Prostate gland (tissue), 2 donors: ENCODE measurements at places on chromosomes 16 and 17. TPM values are rescaled to one million over a fixed set of nuclear protein-coding genes. Genes with fewer than 3 reads are reported as not detected.
A peak's percentile ranks its signal among the peaks of the same experiment; 100 is the strongest.

Gene MYH8
- total RNA-seq = 0.40 TPM

Gene TEKT1
- not detected for total RNA-seq

Gene KRTAP4-6
- not detected for total RNA-seq

Gene CTRB2
- not detected for total RNA-seq

Gene ABCC11
- 1.5 TPM for total RNA-seq

Gene MARVELD3
- total RNA-seq = 11.4 TPM

- no peak for DNase-seq
Observed at GRCh38 chr17:2828397-2829038, 32.3 kb downstream of the RAP1GAP2 start.

- no peak for DNase-seq
Observed at GRCh38 chr17:44501866-44502375, 1.3 kb downstream of the GPATCH8 start.

DNA sequence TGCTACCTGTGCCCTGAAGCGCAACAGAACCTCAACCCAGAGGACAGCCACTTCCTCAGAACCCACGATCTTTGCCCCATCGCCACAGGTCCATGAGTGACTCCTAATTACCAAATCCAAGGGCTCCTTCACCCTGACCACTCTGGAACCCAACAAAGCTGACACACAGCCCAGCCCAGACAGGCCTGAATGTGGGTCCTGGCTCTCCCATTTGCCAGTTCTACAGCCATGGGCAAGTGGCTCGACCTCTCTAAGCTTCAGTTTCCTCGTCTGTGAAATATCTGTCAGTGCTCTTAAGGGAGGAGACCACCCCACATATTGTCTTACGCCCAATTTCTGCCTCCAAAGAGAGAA is 18.0 kb upstream of the ENDOV start:
- no peak for DNase-seq

DNA sequence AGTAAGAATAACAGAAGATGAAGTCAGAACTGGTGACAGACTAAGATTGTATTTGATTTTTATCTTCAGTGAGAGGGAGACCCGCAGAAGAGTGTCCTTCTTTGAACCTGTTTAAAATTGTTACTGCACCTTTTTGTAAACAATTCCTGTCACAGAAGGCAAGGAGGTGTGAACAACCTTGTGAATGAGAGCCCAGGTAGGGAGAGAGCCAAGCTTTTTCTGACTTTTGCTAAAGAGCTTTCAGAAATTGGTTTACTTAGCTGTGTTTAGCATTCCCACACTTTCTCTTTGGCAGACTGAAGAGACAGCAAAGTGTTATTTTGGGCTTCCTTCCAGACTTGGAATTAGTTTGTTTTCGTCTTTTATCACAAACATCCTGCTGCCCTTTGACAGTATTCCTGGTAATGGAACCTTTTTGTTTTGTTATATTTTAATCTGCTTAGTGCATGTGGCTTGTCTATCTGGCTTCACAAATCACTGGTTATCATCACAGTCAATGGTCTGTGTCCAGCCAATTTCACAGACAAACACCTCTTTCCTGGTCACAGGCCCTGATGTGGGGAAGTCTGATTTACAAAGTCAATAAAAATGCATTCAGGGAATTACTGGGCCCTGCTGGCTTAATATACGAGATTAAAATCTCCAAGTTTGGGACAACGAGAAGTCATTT is 85.7 kb upstream of the HS3ST2 start:
- DNase-seq = no peak

DNA sequence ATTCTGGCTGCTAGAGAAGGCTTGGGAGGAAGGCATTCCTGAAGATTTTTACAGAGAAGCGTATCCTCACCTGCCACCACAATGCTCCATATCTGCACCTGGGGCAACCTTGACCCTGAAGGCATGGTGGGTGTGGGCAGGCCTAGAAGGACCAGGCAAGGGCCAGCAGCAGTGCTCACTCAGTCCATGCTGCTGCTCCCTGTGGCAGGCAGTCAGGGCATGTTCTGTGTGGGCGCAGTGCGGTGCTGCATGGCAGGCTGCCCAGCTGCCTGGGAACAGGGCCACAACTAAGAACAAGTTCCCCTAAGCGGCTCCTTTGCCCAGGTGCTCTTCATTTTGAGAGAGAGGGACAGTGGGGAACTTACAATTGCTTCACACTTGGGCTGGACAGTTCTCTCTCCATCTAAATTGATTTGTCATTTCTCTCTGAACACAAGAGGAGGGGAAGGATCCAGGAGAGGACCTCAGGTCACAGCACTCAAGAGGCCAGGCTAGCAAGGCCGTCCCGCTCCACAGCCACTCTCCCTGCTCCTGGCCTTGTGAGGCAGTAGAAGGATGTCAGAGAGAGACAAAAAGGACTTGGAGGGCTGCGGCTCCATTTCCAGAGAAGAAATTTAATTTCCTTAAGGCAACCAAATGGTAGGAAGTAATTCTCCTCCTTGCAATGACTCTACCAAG is 158.8 kb downstream of the AATF start:
- peak; percentile 88 for DNase-seq

GRCh38 chr16:47600376-47600775 is 139.2 kb downstream of the PHKB start:
- DNase-seq = no peak
